HCT116 (cell line): ENCODE measurements at places on chromosomes 4 and X. TPM values are rescaled to one million over a fixed set of nuclear protein-coding genes. Genes with fewer than 3 reads are reported as not detected.
A peak's percentile ranks its signal among the peaks of the same experiment; 100 is the strongest.

DNA sequence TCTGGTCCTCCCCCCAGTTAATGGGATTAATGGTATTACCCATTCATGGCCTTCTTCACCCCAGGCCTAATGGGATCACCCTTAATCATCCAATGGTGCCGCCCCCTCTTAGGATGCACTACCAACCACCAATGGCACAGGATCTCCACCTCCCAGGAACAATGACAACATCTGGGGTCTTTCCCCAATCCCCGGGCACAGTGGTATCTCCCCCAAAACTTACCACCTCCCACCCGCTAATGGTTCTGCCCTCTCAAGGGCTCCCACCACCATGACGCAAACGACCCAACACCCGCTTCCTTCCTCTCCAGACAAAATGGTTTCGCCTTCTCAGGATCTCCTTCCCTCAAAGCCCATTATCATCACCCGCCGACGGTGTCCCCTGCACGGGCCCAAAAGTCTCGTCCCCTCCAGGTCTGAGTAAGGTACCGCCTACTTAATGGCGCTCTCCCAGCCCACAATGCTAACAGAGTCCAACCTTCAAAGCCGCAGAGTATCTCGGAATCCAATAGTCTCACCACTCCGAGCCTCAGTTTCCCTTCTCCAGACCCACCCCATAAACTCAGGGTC lies 458 bp downstream of the GRIPAP1 start:
- H3K4me1 ChIP-seq = peaks cover 10% of the 10 kb centered on the region; the same call in 1 of the 2 replicates
- no peaks in the 10 kb centered on the region for H3K27me3 ChIP-seq

DNA sequence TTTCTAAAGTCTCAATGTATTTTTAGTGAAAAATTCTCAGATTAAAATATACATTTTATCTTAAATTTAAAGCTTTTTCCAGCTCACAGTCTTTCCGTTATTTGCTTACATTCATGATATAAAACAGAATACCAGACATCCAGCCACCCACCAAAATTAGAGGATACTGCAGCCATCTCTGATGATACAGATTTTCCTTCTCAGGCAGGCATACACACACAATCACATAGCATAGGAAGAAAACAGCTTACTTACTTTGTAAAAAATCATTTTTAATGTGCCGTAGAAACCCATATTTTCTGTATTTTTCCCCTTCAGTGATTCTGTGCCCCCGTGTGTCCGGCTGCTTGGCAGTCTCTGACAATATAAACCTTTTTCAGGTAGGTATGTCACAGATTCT lies 183.7 kb downstream of the FBXW7 start:
- H3K36me3 ChIP-seq = no peaks in the 10 kb centered on the region
- no peaks in the 10 kb centered on the region for H3K27me3 ChIP-seq
- H3K4me3 ChIP-seq = peak overlapping the region; percentile 33
- no peak for DNase-seq

MAGEC3 gene
- not detected for total RNA-seq

NEXMIF gene
- total RNA-seq = not detected

- no peak for DNase-seq
- peaks cover 13% of the 10 kb centered on the region for H3K4me1 ChIP-seq
- no peak overlapping the region for H3K4me3 ChIP-seq
- H3K27me3 ChIP-seq = no peaks in the 10 kb centered on the region
Observed at GRCh38 chr4:32030406-32030805, 1310.2 kb downstream of the PCDH7 start.

MND1 gene
- total RNA-seq = 29.9 TPM

- no peaks in the 10 kb centered on the region for H3K27me3 ChIP-seq
- no peak overlapping the region for H3K4me3 ChIP-seq
- H3K27ac ChIP-seq = no peak overlapping the region
- no peak for DNase-seq
Observed at GRCh38 chr4:105780176-105780575, 71.6 kb downstream of the GSTCD start.

GRCh38 chr4:114780205-114780604 lies 181.6 kb downstream of the UGT8 start:
- peak; percentile 24 for DNase-seq
- H3K4me3 ChIP-seq = no peak overlapping the region
- H3K27ac ChIP-seq = no peak overlapping the region
- H3K27me3 ChIP-seq = no peaks in the 10 kb centered on the region

PAGE5 gene
- not detected for total RNA-seq

CLCN3 gene
- 60.4 TPM for total RNA-seq

- no peaks in the 10 kb centered on the region for H3K36me3 ChIP-seq
- H3K27me3 ChIP-seq = no peaks in the 10 kb centered on the region
- H3K27ac ChIP-seq = no peak overlapping the region
- H3K4me1 ChIP-seq = no peaks in the 10 kb centered on the region
Observed at GRCh38 chr4:68987007-68987406, 35.4 kb upstream of the UGT2A3 start.

TEX13C gene
- not detected for total RNA-seq

IGSF1 gene
- total RNA-seq = 0.79 TPM

GRCh38 chr4:81732980-81733379 lies 261.3 kb upstream of the RASGEF1B start:
- H3K27me3 ChIP-seq = 0 out of 2 replicates have a peak, but pooled peaks cover 4% of the 10 kb centered on the region
- H3K4me1 ChIP-seq = no peaks in the 10 kb centered on the region
- no peak overlapping the region for H3K27ac ChIP-seq
- no peaks in the 10 kb centered on the region for H3K36me3 ChIP-seq

C4orf54 gene
- not detected for total RNA-seq

DIAPH2 gene
- 10.9 TPM for total RNA-seq

DNA sequence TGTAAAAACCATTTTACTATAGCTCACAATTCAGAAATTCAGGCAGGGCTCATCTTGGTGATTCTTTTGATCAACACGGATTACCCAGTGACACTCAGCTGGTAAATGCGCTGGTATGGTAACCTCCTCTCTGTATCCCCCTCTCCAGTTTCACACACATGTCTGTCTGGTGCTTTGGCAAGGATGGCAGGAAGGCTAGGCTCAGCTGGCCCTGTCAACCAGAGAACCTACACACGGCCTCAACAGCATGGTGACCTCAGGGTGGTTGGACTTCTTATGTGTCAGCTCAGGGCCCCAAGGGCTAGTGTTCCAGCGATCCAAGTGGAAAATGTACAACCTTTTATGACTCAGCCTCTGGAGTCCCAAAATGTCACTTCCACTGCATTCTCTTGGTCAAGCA lies 55.7 kb upstream of the EOLA2 start:
- H3K27ac ChIP-seq = no peak overlapping the region
- H3K36me3 ChIP-seq = no peaks in the 10 kb centered on the region
- H3K4me1 ChIP-seq = no peaks in the 10 kb centered on the region

DNA sequence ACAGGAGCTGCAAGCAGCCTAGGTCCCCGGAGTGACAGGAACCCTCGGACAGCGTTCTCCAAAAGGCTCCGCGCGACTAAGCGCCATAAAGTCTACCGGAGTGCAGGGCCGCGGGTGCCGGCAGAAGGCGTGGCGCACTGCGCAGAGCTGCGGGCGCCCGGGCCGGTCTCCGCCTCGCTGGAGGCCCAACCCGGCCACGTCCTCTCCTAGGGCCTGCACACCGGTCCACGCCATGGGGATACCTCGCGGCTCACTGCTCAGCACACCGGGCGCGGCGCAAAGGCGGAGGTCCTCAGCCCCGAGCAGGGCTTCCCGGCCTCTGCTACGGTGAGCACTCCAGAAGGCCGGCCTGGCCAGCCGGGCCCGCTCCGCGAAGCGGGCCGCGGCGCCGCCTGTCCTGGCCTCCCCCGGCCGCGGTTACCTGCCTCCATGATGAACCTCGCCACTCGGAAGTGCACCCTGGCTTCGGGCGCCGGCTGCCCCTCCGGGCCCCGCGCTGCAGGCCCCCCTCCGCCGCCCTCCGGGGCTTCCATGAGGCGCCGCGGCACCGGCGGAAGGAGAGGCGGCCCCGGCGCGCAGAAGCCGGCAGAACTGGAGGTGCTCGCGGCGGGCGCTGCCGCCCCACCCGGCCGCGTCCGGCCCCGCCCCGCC lies at the start of gene CCNQ:
Gene CCNQ, minus strand, starts transcription at position 599 of the 651 bp plus-strand sequence. Its CDS starts 66 bp downstream, at position 533.
- H3K27me3 ChIP-seq = no peaks in the 10 kb centered on the region
- H3K4me3 ChIP-seq = peak within 1 kb of the TSS; percentile 66
- DNase-seq = no peak
- H3K4me1 ChIP-seq = peaks cover 16% of the 10 kb centered on the region; the same call in 1 of the 2 replicates
- H3K36me3 ChIP-seq = no peaks in the 10 kb centered on the region

- H3K4me1 ChIP-seq = no peaks in the 10 kb centered on the region
- H3K4me3 ChIP-seq = no peak overlapping the region
Observed at GRCh38 chrX:153551135-153551534, 33.7 kb downstream of the ATP2B3 start.

DNA sequence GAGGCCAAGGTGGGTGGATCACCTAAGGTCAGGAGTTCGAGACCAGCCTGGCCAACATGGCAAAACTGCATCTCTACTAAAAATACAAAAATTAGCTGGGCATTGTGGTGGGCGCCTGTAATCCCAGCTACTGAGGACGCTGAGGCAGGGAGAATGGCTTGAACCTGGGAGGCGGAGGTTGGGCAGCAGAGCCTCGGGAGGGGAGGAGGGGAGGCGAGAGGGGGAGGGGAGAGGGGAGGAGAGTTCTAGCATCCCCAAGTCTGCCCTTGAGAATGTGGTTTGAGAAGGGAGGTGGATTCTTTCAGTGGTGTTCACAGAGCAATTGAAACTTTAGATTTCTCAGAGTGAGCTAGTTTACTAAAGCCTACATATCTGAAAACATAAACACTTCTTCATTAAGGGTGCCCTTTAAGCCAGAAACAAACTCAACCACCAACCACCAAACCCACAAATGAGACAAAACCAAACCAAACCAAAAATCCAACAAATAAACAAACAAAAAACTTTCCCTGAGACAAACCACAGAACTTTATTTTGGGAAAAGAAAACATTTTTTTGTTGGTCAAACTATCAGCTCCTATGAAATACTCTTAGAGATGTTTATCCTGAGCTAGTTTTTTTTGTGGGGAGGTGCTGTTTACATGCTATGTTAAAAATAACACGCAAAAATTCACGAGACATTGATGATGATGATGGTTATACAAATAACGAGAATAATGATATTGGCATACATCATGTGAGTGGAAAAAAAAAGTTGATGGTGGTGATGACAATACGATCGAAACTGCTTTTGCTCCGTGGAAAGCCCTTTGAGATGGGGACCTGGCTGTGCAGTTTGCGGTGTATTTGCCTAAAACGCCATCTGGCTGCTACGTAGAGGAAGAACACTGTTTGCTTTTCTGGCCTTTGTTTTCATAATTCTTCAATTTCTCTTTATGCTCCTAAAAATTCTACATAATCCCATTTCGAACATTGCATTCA lies 98.2 kb upstream of the PRKX start:
- peaks cover 8% of the 10 kb centered on the region for H3K4me1 ChIP-seq
- H3K36me3 ChIP-seq = no peaks in the 10 kb centered on the region

HERC6 gene
- total RNA-seq = 4.9 TPM

- no peak for DNase-seq
- H3K36me3 ChIP-seq = no peaks in the 10 kb centered on the region
- H3K27ac ChIP-seq = no peak overlapping the region
Observed at GRCh38 chrX:15856222-15856587, 1.6 kb upstream of the AP1S2 start.

DNA sequence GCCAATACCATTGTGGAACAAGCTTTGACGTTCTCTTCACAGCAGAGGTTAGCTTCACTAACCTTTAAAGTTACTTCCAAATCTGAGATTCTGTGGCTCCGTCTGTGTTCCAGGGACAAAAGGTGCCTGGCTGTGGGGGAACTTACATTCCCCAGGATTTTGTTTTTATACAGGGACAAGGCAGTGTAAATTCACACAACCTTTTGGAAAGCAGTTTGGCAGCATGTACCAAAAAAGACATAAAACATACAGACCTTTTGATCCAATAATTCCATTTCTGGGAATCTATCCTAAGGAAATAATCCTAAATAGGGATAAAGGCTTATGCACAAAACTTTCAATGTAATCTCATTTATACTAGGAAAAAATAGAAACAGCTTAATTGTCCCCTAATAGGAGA lies 8.9 kb upstream of the C1QTNF7 start:
- DNase-seq = no peak
- peaks cover 15% of the 10 kb centered on the region for H3K27me3 ChIP-seq
- no peaks in the 10 kb centered on the region for H3K4me1 ChIP-seq
- H3K27ac ChIP-seq = no peak overlapping the region
- no peak overlapping the region for H3K4me3 ChIP-seq
- H3K36me3 ChIP-seq = no peaks in the 10 kb centered on the region

XPNPEP2 gene
- not detected for total RNA-seq

DNA sequence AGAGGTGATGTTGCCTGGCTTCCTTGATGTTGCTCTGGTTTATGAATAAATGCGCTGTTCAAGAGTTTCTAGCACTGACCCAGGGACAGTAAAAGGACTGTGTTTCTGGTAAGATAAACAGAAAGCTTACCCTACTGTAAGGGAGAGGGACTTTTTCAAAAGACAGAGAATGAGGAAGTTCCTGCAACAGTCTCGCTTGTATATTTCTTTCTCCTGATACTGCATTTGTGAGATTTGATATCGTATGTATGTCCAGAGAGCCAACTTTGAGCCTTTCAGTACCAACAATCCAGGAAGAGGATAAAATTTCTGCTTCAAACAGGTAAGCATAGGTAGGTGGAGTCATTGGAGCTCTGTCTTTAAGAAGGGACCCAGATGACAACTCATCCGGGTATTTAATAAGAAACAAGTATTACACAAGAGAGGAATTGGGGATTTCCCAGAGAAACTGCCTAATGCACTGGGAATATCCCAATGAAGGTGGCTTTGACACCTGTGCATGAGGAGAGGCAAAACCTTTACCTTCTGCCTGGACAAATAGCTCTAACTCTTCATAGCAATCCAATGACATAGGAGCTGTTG lies 773 bp downstream of the DAPP1 start:
- H3K27me3 ChIP-seq = no peaks in the 10 kb centered on the region
- H3K36me3 ChIP-seq = no peaks in the 10 kb centered on the region
- peaks cover 22% of the 10 kb centered on the region for H3K4me1 ChIP-seq
- DNase-seq = no peak
- no peak overlapping the region for H3K4me3 ChIP-seq
- no peak overlapping the region for H3K27ac ChIP-seq

GRCh38 chr4:48602763-48603162 lies 112.7 kb downstream of the ZAR1 start:
- H3K4me3 ChIP-seq = no peak overlapping the region
- H3K27ac ChIP-seq = no peak overlapping the region
- DNase-seq = no peak
- H3K4me1 ChIP-seq = no peaks in the 10 kb centered on the region
- no peaks in the 10 kb centered on the region for H3K36me3 ChIP-seq

EDA gene
- 5.2 TPM for total RNA-seq

DNA sequence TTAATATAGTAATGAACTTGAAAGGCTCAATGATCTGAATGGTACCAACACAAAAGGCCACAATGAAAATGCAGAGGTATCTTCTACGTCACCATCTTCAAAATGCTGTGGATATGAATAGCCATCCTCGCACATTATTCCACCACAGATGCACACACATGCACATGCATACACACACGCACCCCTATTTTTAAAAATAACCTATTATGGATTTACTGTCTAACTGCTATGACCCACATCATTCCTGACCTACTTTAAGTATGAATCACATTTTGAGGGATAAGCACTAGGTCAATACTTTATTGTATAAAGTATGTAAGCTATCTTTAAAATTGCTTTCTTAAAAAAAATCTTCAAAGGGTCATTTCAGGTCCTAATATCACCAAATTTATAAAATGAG lies 24.4 kb upstream of the CORIN start:
- no peak overlapping the region for H3K27ac ChIP-seq
- no peaks in the 10 kb centered on the region for H3K36me3 ChIP-seq
- no peaks in the 10 kb centered on the region for H3K4me1 ChIP-seq
